ENCODE measurements at places on chromosomes 7 and 10. TPM values are rescaled to one million over a fixed set of nuclear protein-coding genes. Genes with fewer than 3 reads are reported as not detected.

Gene PKD2L1
- 0.56 TPM for total RNA-seq

Gene EMX2
- not detected for total RNA-seq

Gene RGR
- not detected for total RNA-seq

Gene SORCS1
- total RNA-seq = 0.27 TPM

Gene SEPTIN14
- total RNA-seq = not detected

Gene ZFYVE27
- total RNA-seq = 24.8 TPM

Gene SFMBT2
- total RNA-seq = 8.5 TPM

Gene CALHM3
- not detected for total RNA-seq

Gene NCF1
- 18.1 TPM for total RNA-seq

Gene OPN1SW
- total RNA-seq = not detected

Gene CHST3
- 54.4 TPM for total RNA-seq

Gene BTBD16
- not detected for total RNA-seq

Gene MDFIC
- 22.9 TPM for total RNA-seq

Gene TRUB1
- 8.8 TPM for total RNA-seq

GRCh38 chr10:121076776-121077715, 225.9 kb downstream of the WDR11 start:
- DNase-seq = no peak

- no peak for DNase-seq
Observed at GRCh38 chr7:29557954-29558353, 5.7 kb upstream of the PRR15 start.

DNA sequence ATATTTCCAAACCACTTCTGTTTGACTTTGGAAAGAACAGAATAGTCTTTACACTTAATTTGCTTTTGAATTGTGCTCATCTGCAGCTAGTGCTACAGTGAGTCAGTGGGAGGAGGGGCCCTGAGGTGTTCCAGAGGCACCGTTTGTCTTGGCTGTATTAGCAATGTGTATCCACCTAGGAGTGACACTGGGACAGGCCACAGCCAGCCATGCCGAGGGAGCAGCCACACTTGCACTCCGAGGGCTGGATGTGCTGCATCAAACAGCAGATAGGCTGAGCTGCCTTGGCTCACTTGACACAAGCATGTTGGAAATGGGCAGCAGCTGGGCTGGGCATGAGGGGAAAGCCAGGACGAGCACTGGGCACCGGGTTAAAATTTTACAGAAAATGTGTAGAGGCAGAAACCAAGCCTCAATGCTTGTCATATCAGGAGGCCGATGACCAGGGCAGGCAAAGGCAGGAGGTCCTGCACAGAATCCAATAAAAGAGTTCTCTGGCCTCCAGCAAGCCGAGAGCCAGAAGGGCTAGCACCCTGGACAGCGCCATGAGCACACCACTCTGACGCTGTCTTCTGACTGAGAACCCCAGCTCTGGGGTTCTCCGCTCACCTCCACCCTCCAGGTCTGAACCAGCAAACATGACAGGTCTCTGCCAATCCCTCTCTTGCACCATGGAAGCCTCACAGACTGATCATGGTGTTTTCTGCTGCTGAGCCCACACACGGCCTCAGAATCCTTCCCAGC, 163.3 kb downstream of the GRID1 start:
- DNase-seq = no peak

DNA sequence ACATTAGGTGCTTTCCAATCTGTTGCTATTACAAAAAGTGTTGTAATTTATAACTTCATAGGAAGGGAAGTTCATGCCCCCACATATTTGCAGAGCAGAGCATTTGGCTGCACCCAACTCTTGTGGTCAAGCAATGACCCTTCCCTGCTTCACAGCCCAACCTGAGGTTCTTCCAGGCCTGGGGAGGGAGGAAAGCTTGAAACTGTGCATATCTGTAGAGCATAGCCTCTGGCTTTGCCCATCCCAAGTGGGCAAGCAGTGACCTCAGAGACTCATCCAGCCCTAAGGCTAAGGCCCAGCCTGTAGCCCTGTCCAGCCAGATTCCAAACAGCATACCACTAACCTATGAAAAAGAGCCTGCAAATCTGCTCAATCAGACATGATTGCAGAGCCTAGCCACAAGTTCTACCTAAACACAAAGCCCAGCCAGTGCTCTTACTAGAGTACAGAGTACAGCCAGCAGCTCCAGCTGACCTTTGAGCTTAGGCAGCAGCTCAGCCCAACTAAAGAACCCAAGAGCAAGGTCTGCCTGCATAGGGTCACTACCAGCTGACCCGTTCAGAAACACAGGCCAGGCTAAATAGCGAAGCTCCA, 14.4 kb upstream of the GSTK1 start:
- no peak for DNase-seq

DNA sequence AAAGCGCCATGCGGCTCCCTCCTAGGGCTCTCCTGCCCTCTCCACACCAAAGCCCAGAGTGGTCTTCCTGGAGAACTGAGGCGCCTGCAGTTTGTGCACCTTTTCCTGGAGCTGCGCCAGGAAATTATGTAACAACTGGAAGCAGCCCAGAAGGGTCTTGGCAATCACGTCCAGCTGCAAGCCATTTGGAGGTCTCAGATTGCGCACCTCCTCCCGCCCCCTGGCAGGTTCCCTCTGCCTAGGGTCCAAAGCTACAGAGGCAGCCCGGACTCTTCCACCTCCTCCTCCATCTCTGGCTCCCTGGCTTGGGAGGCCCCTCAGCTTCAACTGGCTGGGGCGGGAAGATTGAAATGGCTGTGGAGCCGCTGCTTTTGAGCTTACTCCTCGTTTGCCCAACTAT, 34.0 kb upstream of the SFTPD start:
- DNase-seq = no peak

- no peak for DNase-seq
Observed at GRCh38 chr7:150806863-150807262, 6.3 kb downstream of the TMEM176A start.

DNA sequence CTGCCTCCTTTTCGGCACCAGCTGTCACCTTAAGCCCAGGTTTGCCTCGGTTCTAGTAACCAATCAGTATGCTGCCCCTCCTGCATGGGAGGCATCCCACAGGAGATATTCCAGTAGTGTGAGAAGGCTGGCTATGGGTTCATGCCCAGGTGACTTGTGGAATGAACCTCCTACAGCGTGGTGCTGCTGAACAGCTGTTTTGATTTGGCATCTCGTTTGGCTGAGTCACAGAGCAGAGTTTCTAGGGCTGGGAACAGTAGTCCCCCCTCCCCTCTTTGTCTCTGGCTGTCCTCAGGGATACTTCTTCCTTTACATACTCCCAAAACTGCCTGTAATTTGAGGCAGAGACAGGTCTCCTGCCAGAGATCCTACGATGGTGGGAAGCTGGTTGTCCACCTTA, 16.1 kb downstream of the R3HCC1L start:
- DNase-seq = no peak

DNA sequence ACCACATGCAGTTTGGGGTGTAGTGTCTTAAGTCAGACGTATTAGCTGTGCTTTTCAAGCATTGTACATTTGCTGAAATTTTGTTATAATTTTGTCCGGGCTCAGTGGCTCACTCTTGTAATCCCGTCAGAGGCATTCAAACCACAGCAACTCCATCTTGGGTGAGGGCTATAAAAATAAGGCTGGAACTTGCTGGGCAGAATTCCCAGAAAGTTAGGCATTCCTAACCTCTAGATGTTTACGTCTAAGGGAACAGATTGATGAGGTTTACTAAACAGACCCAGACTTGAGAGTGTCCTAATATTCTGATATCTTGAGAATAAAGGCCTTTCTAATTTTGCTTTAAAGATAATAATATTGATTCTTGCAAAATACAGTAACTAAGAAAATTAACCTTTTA, 957.8 kb downstream of the NXPH1 start:
- no peak for DNase-seq

- DNase-seq = no peak
Observed at GRCh38 chr7:2002561-2003450, 229.9 kb downstream of the MAD1L1 start.

- no peak for DNase-seq
Observed at GRCh38 chr10:124004663-124005004, 88.8 kb downstream of the CHST15 start.

DNA sequence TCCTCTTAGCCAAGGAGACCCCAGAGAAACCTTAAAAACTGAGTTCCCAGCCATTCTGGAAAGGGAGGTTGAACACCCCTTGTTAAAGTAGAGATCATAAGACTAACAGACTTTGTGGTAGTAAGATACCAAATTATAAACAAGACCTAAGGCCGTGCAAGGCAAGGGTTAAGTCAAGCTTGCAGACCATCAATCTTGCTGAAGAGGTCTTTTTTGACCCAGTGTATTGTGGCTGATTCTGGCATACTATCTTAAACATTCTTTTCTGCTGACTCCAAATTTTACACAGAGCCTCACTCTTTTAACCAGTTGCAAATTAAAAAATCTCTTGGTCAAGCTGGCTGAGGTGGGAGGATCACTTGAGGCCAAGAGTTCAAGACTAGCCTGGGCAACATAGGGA, 1.2 kb upstream of the TBRG4 start:
- DNase-seq = no peak

DNA sequence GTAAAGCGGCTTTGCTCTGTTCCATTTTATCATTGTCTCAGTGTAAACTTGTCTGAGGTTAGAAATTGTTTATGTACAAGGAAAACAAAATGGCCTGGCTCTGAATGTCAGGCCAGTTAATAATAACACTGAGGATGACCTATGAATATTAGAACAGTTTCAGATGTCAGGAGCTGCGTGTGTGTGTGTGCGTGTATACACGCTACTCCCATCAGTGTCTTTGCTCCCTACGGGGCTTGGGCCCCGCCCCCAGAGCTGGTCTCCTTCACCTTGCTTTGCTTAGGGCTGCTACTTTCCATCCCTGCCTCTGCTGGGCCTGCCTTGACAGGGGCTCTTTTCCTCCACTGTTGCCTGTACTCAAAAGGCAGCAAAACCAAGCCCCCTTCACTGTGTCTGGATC, 142.3 kb upstream of the BET1 start:
- no peak for DNase-seq

GRCh38 chr7:133770863-133771492, 356.2 kb upstream of the LRGUK start:
- no peak for DNase-seq

DNA sequence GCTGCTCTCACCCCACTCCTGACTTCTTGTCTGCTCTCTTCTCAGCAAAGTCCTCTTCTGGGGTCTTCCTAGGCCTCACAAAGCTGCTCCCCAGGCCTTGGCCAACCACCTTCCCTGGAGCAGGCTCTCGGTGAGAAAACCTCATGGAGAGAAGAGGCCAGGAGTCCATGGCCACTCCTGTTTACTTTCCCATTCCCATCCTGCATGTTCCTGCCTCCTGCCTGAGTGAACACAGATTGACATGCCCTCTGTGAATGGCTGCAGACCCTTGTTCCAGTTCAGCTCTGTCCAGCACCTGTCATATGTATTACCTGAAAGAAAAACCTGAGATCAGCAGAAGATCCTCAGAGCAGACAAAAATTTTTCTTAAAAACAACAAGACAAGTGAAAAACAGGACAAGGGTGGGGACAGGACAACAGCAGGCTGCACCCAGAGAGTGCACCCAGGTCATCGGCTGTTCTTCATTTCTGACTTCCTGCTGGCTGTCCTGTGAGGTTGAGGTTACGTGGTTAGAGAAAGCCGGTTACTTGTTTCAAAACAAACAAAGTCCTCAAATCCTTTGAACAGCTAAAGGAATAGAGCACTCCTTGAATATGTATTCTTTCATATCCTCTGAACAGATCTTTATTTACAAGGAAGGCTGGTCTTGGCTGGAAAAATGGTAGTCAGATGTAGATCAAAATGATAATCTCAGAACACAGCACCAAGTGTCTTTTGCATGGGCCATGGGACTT, 34.0 kb upstream of the DLD start:
- no peak for DNase-seq

- DNase-seq = no peak
Observed at GRCh38 chr7:97971120-97971989, 18.6 kb downstream of the OCM2 start.

DNA sequence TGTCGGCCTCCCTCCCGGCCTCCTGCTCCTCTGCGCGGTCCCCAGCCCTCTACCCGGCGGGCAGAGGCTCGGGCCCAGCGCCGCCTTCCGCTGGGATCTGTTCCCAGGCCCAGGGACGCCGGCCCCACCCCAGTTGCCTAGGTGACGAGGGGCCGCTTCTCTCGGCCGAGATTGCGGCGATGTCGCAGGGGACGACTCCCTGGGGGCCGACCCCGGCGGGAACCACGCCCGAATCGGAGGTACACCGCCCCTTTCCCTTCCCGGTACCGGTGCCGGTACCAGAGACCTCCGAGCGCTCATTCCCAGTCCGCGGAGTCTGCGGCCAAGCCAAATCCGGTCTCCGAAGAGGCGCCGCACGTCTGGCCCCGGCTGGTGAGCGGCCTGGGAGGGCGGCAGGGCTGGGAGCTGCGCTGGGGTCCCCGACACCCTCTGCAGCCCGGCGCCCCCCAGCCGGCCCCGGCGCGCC, at the start of gene CABCOCO1:
CABCOCO1 (plus strand) TSS at position 136 of the 466 bp plus-strand sequence; CDS start at position 180, 44 bp downstream.
- DNase-seq = no peak

DNA sequence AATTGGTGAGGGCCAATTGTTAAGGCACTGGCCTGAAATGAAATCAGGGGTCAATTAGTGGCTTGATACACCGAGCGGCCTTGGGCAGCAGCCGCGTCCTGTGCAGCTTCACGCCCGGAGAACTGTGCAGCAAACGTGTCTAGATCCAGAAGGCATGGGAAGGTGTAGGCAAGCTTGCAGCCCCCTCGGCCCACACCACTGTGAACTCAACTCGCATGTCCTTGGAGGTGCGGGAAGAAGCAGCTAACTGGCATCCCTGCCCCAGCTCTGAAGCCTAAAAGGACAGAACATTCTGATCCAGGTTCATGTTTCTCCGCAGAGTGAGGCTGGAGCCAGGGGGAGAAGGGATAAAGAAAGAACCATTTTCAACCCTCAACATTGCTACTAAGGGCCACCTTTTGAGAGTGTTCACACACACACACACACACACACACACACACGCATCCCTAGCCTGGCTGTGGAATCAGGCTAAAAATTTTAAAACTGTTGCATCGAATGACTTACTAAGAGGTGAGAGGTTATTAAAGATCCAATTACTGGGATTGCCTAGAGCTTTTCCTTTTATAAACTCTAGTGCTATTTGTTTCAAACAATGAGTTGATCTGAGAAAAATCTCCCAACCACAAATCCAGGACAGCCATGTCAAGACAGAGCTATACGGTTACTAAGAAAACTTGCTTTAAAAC, 104.0 kb downstream of the PARP12 start:
- no peak for DNase-seq

- DNase-seq = no peak
Observed at GRCh38 chr10:71471957-71472365, 75.2 kb downstream of the CDH23 start.

GRCh38 chr7:157652161-157652953, 315.6 kb downstream of the DNAJB6 start:
- DNase-seq = no peak

DNA sequence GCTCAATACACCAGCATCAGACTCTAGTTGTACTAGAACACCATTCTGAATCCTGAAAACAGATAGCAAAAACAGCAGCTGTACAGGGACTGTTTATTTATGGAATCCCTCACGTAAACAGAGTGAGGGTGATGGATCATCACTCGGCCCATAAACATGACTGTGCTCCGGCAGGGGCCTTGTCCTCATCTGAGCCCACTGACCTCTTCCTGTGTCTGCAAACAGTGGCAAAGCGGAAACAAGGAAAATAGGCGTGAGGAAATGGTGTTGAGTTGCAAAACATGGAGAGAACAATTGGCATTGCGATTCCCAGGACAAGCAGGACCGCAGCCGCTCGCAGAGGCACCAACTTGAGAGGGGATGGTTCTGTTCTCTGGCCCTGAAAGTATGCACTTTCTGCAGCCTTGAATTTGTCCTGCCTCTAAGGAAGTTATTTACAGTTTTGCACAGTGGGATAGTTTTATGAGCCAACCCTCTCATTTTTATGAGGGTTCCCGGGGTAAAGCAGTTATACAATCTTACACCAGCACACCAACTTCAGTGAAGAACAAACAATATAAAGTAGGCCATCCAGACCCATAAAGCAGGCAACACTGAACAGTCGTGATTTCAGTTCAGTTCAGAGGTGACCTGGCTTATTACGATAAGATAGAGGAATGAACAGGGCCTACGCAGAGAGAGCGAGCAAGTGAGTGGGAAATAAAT, 248.0 kb upstream of the FZD8 start:
- DNase-seq = no peak
